ENCODE measurements at places on chromosomes 2 and 18.

GRCh38 chr2:184006998-184007397 is 591.3 kb upstream of the ZNF804A start:
- DNase-seq: no peak

DNA sequence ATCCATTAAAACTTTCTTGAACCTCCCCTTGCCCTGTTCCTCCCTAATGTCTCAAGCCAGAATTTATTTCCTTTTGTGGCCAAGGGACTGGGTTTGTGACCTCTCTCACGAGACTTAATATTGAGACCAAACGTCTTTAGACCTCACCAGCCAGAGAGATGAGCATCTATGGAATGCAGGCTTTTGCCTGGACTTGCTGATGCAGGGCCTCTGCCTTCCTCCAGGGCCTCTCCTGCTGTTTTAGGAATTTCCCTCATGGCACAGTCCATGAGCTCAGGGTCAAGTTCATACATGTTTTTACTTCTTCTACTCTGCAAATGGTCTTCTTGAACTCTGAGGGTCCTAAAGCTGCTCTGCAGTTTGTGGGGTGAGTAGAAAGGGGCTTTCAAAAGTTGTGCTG is 22.3 kb downstream of the IL1B start:
- DNase-seq: no peak

DNA sequence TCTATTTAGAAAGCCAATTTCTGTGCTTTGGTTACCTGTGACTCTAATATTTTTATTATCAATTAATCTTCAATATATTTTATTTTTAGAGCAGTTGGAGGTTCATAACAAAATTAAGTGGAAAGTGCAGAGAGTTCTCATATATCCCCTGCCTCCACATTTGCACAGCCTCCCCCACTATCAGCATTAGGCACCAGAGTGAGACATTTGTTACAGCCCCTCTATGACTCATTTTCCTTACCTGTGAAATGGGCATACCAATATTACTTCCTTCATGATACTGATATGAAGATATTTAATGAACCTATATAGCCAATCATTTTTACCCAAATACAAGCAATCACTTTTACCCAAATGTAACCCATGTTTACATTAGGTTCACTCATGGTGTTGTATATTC is 34.0 kb upstream of the CYTIP start:
- no peak for DNase-seq

- no peak for DNase-seq
These were observed 16.2 kb downstream of the PARD6G start for GRCh38 chr18:80231151-80231550.

- DNase-seq: no peak
These were observed 56.7 kb upstream of the DSC1 start for GRCh38 chr18:31219395-31219794.

GRCh38 chr2:143692162-143692561 is 562.9 kb downstream of the ARHGAP15 start:
- no peak for DNase-seq

DNA sequence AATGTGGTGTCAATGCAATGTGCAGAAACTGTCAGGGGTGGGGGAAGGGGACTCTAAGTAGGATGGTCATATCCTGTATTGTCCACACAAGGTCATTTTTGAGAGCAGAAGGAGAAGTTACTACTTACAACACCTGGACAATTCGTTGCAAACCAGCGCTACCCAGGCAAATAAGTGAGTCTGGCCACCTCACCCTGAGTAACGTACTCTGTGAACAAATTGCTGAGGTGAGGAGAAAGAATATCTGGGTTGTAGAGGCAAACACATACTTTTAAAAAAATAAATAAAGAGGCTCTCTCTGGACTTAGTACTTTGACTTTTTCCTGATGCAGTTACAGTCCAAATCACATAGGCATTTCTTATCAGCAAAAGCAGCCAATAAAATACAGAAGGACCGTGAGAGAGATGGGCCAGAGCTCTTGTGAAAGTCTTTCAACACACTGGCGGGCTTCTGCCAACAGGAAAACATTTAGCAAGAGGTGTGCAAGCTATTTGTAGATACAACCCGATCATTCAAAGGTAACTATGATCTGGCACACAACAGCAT is 268.2 kb upstream of the ID2 start:
- DNase-seq: no peak

Data from G401 (cell line).